Fibroblast of skin of right biceps (primary cell): ENCODE measurements at places on chromosomes 3 and 15.

- peak; percentile 12 for DNase-seq
These were observed 128.7 kb downstream of the DMXL2 start for GRCh38 chr15:51493892-51494291.

DNA sequence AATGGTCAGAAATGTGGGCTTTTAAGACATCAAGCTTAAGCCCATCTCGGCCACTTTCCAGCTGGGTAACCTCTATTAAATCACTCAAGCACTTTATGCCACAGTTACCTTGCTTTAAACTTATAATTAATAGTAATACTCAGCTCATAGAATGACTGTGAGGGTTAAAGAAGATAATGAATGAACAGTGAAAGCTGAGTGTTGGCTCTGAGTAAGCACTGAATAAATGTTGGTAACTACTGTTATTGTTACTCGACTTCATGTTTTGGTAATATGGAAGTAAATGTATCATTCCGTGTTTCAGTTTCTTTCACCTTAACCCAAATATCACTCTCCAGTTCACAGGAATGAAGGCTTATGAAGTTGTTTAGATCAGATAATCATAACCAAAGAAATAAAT, 23.9 kb upstream of the OSTN start:
- DNase-seq: no peak

GRCh38 chr15:68385240-68385561, 46.8 kb downstream of the ITGA11 start:
- DNase-seq: no peak

- no peak for DNase-seq
These were observed 164.9 kb downstream of the ROBO2 start for GRCh38 chr3:77204788-77205187.

- DNase-seq: peak; percentile 82
These were observed 773 bp downstream of the ANKRD28 start for GRCh38 chr3:15796771-15797641.

DNA sequence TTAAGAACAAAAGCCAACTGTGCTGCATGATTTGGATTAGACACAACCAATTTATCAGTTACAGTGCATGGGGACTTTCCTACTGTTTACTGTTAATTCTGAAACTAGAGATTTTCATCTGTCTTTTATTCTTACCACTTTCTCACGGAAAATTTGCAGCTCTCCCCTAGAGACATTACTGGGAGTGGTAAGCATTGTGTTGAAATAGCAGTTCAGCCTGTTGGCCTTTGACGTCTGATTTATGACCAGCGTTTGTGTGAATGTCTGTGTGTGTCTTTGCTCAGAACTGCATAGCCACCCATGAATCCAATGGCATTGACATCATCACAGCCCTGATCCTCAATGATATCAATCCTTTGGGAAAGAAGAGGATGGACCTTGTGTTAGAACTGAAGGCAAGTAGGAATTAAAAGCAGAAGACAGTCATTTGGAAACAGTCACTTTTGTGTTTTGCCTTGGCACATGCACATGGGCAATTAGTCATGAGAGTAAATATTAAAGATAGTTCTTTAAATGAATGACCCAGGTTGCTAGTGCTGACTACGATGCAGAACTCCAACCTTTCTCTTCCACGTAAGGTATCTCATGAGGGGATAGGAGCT, 202.2 kb upstream of the BHLHE40 start:
- peak; percentile 21 for DNase-seq

GRCh38 chr3:193972832-193973231, 163.1 kb upstream of the HES1 start:
- peak; percentile 72 for DNase-seq

- no peak for DNase-seq
These were observed 1045.8 kb downstream of the ROBO1 start for GRCh38 chr3:78721771-78722543.

DNA sequence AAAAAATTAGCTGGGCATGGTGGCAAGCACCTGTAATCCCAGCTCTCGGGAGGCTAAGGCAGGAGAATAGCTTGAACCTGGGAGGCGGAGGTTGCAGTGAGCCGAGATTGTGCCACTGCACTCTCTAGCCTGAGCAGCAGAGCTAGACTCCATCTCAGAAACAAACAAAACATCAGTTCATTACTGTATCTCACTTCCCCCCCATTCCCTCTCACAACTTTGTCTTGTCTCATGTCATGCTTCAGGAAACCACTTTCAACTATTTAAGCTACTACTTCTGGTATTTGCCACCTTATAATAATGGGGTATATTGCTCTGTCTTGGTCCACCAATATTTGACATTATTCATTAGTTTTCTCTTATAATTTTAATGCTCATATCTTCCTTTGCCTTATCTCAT, 26.2 kb downstream of the PIK3CA start:
- DNase-seq: no peak

DNA sequence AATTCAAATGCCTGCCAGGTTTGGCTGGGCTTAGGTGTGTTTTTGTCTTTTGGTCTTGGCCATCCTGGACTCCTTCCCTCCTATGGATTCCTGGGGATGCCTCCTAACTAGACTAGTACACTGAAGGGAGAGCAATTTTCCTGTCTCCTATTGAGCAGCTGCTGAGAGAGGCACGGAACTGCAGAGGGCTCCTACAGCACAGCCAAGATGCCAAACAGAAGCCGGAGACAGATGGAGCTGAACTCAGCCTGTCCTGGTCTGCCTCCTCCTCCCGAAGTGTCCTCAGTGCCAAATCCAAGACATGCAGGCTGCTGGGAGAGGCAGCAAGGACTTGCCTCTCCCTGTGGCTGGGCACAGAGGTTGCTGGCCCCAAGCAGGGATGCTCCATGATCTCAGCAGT, 256.6 kb upstream of the PROK2 start:
- peak; percentile 12 for DNase-seq

DNA sequence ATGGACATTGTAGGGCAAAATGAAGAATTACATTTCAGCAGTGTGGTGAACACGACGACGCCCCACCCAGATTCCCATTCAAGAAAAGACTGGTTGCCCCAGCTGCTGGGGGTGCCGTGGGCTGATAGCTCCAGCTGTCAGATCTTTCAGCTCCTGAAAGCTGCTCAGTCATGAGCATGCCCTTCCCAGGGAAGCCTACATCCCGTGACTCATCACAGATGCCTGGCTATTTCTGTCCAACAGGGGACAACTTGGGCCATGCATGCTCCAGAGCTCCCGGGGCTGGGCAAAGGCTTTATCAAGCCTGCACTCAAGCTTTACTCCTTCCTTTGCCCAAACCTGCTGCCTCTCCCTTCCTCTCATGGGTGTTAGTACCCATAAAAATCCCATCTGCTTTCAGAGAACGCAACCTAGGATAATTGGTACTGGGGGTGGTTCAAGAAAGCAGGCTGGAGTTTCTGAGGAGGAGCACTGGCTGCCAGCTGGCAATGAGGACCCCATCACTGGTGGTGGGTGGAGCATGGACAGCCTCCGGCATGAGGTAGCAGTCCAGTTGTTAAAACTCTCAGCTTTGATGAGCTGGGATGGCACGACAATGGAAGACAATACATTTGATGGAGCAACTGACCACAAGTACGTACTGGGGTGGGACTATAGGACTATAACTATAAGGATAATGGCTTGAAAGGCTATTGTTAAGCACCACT, 16.4 kb upstream of the ST8SIA2 start:
- peak; percentile 52 for DNase-seq

- DNase-seq: no peak
These were observed 20.0 kb upstream of the TRANK1 start for GRCh38 chr3:36964817-36965216.
